ENCODE measurements at places on chromosomes 3 and 15. TPM values are rescaled to one million over a fixed set of nuclear protein-coding genes. Genes with fewer than 3 reads are reported as not detected.

GRCh38 chr3:65178703-65179102 is 490.9 kb upstream of the ADAMTS9 start:
- no peak for DNase-seq

DNA sequence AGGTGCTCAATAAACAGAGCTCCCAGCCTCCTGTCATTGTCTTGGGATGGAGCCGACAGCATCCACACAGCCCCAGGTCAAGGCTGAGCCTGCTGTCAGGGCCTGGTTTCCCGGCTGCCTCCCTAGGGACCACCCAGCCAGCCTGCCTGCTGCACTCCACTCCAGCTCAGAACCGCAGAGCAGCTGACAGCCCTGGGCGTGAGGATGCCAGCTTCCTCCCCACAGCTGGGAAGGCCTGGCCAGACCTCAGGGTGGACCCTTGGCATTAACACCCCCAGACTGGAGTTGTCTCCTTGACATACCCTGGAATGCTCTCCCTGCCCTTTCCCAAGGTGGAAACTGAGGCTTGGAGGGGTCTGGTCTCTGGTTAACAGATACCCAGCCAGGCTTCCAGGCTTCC is 112.0 kb downstream of the WNT7A start:
- DNase-seq: no peak

DNA sequence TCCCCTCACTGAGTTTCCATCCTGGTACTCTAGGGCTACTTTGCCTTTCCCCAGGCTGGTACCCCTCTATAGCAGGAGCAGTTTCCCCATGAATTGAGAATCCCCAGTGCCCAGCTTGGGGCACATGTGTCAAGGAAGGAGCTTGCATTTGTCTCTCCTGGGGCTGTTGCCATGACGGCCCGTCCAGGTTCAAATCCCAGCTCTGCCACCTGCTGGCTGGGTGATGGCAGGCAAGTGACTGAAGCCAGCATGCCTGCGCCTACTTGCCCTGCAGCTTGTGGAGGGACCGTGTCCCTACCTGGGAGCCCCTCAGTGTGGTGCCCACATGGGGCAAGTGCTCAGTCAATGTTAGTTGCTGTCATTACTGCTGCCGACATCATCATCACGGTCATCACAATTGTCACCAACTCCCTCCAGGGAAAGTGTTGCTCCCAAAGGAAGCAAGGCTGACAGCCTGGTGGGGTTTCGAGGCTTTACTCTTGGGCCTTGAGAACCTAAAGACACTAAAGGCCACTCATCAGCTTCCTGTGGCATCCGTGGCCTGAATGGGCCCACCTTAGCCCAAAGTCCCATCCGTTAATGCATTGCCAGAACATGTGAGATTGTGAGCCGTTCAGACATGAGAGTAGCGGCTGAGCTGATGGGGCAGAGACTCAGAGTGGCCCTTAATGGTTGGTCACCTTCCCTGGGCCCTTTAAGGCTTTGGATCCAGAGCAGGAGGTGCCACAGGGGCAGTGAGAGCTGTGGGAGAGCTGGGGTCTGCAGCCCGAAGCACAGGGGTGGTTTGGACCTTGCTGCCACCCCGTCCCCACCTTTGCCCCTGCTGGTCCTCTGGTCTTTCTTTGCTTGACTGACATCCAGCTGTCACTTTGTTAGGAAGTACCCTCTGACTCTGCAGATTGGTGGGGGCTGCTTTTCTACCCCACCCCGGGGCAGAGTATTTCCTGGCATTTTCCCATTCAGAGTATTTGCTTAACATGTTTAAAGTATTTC is 144.4 kb downstream of the DNAJB8 start:
- no peak for DNase-seq

DNA sequence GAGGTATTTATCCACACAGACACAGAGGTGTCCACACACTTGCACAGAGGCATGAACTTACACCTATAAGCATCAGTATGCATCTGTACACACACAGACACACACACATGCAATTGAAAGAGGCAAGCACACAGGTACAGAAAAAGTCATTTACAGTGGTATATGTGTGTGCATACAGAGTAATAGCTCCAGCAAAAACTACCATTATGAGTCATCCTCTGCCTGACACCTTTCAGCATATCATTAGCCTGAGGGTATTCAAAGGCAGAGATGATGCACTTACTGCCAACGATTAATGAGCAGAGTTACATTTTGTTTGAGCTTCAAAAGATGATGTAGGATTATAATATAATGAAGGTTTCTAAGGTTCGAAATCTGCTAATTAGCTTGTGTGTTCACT is 100.3 kb upstream of the TPRG1 start:
- DNase-seq: no peak

- DNase-seq: peak; percentile 74
Measured at GRCh38 chr15:99536422-99537040, 29.3 kb upstream of the MEF2A start.

The GOLGA6A gene
- total RNA-seq: 0.36 TPM

- no peak for DNase-seq
Measured at GRCh38 chr15:71702496-71702895, 107.9 kb upstream of the NR2E3 start.

GRCh38 chr15:93270937-93271467 is 182.0 kb upstream of the RGMA start:
- DNase-seq: no peak

Measured in cerebellum (tissue), 4 donors.